ENCODE measurements at places on chromosomes 7 and 10. TPM values are rescaled to one million over a fixed set of nuclear protein-coding genes. Genes with fewer than 3 reads are reported as not detected.

DNA sequence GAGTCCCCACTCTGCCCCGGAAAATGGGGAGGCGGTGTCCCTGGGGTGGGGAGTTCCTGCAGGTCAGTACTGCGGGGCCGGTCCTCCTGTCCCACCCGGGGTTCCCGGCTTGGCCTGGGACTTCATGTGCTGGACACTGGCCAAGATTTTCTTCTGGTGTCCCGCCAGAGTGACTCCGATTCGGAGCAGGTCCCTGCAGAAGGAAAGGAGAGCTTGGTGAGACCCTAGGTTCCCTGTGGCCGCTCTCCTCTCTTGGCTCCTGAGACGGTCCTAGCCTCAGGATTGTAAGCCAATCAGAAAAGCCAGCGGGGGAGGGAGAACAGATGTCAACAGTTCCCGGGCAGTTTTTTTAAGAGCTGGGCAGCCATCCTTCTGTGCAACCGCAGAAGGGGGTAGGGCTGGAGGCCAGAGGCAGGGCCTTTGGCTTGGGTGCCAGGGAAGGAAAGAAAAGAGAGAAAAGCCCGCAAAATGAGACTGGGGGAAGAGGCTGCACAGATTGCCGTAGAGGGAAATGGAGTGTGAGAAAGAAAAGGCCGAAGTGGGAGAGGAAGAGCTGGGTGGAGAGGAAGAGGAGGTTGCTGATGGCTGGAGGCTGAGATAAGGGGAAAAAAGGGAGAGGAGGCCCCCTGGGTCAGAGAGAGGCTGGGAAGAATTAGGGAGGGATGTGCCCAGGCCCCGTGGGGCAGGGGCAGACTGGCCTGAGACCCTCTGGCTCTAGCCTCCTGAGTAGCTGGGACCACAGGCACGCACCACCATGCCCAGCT lies 23.7 kb downstream of the EPHB4 start:
- no peaks in the 10 kb centered on the region for H3K36me3 ChIP-seq
- H3K4me3 ChIP-seq = no peak overlapping the region
- peaks cover 4% of the 10 kb centered on the region for H3K4me1 ChIP-seq
- H3K27me3 ChIP-seq = peaks cover 8% of the 10 kb centered on the region
- no peak overlapping the region for H3K27ac ChIP-seq

DNA sequence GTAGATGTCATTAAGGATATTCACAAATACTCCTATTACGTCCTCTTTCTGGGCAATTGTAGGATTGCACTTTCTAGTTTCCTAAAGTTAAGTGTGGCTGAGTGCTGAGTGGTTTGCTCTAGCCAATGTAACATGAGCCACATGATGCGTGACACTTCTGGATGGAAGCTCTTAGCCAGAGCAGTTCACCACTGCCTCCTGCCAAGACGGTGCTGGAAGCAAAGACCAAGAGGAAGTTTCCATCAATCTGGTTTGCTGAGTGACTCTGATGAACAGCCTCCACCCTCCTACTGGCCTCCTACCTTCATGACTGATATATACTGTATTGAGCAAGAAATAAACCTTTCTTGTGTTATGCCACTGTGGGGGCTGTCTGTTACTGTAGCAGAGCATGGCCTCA lies 318.1 kb downstream of the KCNMA1 start:
- no peaks in the 10 kb centered on the region for H3K27me3 ChIP-seq
- no peak for DNase-seq
- H3K4me3 ChIP-seq = no peak overlapping the region
- no peaks in the 10 kb centered on the region for H3K36me3 ChIP-seq

DNA sequence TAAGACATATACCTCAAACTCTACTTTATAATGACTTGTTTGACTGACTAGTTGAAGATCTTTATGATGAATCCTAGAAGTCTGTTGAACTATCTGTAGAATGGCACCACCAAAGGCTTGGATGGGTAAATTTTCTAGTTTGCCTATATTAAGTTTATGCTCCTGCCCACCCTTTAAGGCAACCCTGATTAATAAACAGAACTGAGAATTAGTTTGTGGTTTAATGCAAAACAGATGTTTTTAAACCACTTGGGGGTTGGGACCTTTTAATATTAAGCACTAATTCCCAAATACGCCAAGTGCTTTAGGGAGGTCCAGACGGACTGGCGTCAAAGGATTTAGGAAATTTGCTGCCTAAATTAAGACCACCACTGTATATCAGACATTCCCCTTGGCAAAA lies 20.5 kb downstream of the SMNDC1 start:
- no peak overlapping the region for H3K4me3 ChIP-seq
- H3K27ac ChIP-seq = no peak overlapping the region
- H3K36me3 ChIP-seq = peaks cover 21% of the 10 kb centered on the region
- H3K4me1 ChIP-seq = no peaks in the 10 kb centered on the region

GRCh38 chr7:112765105-112765504 lies 25.1 kb downstream of the TMEM168 start:
- no peaks in the 10 kb centered on the region for H3K27me3 ChIP-seq
- H3K36me3 ChIP-seq = no peaks in the 10 kb centered on the region
- H3K4me1 ChIP-seq = peaks cover 7% of the 10 kb centered on the region
- no peak overlapping the region for H3K4me3 ChIP-seq
- no peak for DNase-seq

DNA sequence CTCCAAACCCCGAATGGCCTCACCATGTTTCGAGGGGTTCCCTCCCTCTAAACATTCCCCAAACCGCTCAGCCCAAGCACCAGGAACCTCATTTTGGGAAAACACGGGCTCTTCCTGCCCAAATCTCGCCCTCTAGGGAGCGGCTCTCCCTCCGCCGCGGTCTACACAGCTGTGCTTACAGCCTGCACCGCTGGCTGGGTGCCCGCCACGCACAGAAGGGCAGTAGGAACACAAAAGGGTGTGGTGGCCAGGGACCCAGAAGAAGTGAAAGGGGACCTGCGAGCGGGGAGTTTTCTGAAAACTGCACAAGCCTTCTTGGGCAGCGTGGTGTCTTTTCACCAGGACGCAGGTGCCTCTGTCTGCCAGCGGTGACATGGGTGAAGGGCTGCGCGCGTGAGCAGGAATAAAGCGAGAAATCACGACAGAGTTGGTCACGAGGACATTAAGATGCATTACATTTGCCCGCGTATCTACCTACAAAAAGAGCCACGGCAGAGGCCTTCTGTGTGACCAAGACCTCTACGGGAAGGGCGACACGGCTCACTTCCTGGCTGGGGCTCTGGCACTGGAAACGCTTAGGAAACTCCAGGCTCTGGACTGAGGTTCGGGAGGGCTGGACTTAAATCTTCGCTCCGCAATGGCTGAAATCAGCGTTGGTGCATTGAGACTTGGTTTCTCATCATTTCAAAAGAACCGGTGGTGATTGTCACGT lies 171.7 kb downstream of the LSM5 start:
- H3K36me3 ChIP-seq = no peaks in the 10 kb centered on the region
- no peaks in the 10 kb centered on the region for H3K4me1 ChIP-seq
- no peak overlapping the region for H3K4me3 ChIP-seq
- no peak for DNase-seq

DNA sequence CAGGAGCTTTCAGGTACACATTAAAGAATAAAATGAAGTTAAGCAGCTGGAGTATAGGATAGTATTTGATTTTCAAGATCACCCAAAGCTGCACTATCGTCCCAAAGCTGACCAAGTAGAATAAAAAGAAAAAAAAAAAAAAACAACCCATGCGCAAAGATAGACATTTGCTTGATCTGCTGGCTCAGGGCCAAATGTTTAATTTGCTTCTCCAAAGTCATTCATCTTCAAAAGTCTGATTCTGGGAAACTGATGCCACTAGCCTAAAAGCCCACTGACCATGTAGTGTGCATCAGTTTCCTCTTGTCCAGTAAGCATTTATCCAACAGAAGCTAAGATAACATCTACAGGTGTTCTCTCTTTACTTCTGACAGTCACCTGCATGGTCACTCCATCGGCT lies 14.5 kb downstream of the MEST start:
- DNase-seq = no peak
- H3K4me3 ChIP-seq = no peak overlapping the region
- no peaks in the 10 kb centered on the region for H3K4me1 ChIP-seq
- no peaks in the 10 kb centered on the region for H3K27me3 ChIP-seq

DNA sequence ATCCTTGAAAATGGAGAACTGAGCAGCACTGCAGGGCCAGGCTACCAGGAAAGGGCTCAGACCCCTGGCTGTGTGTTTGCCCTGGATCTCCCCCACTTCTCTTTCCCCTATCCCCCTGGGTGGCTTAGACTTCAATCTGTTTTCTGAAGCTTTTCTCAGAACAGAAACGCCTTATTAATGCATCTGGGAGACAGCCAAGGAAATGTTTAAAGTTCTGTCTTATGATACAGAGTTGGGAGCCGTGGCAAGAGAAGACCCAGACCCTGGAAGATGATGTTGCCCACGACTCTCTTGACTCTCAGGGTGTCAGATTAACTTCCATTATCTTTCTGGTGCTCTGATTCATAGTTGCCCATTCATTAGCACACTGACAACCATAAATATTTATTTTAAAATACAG lies 107.1 kb downstream of the EBLN1 start:
- H3K4me1 ChIP-seq = no peaks in the 10 kb centered on the region
- H3K27me3 ChIP-seq = no peaks in the 10 kb centered on the region
- no peak overlapping the region for H3K4me3 ChIP-seq
- H3K36me3 ChIP-seq = no peaks in the 10 kb centered on the region

DNA sequence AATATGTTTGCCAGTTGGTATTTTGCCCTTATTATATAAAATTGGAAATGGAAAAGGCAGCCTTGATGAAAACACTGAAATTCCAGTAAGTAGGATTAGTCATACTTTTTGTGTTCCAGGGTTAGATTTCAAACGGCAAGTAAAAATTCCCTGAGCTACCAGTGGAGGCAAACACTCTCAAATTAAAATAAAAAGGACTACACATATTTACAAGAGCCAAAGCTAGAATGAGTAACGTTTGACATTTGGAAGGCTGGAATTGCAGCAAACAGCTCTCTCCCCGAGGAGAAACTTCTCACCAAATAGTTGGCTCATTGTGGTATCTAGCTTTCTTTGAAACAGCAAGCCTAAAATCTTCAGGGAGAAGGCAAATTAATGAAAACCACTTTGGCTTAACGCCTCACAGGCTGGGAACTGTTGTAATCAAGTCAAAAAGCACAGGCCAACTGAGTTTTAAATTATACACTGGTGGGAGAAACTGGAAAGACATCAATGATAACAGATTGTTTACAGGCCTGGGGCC lies 288.4 kb downstream of the SNX13 start:
- H3K4me3 ChIP-seq = no peak overlapping the region
- H3K4me1 ChIP-seq = no peaks in the 10 kb centered on the region
- no peak overlapping the region for H3K27ac ChIP-seq
- no peaks in the 10 kb centered on the region for H3K27me3 ChIP-seq

DNA sequence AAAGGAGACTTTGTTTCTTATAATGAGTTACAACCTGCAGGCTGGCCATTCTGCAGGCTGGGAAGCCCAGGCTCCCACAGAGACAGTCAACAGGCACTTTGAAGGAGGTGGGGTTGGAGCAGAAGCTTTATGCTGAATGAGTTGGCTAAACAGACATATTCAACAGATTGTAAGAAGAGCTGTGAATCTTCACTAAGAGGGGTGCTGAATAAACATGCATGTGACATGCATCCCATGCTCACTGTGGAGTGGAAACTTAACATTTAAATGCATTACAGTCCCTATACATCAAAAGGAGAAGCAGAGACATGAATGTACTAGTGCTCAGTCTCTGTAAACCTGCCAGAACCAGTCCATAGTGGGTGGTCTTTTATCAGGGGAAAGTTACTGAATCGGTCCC lies 1.4 kb upstream of the CFAP69 start:
- DNase-seq = no peak
- no peak overlapping the region for H3K27ac ChIP-seq
- H3K4me3 ChIP-seq = no peak overlapping the region
- H3K36me3 ChIP-seq = no peaks in the 10 kb centered on the region

- H3K27me3 ChIP-seq = no peaks in the 10 kb centered on the region
- H3K4me3 ChIP-seq = no peak overlapping the region
- H3K4me1 ChIP-seq = peaks cover 5% of the 10 kb centered on the region
- no peak for DNase-seq
Measured at GRCh38 chr10:11036424-11037011, 18.8 kb downstream of the CELF2 start.

The CPN1 gene
- not detected for total RNA-seq
